Gastroesophageal sphincter (tissue), 4 donors: ENCODE measurements at places on chromosomes 7 and 10. TPM values are rescaled to one million over a fixed set of nuclear protein-coding genes. Genes with fewer than 3 reads are reported as not detected.

The SMKR1 gene
- not detected for total RNA-seq

The EZH2 gene
- 1.5 TPM for total RNA-seq

The ODAD2 gene
- total RNA-seq: 1.4 TPM

The PLCE1 gene
- 18.8 TPM for total RNA-seq

The C10orf105 gene
- 0.13 TPM for total RNA-seq

The OPALIN gene
- total RNA-seq: not detected

The NKX1-2 gene
- total RNA-seq: not detected

The NEUROD6 gene
- total RNA-seq: not detected

The VWDE gene
- 0.22 TPM for total RNA-seq

The ANKRD1 gene
- total RNA-seq: not detected

The TAF6 gene
- total RNA-seq: 42.8 TPM

The ADRB1 gene
- 1.8 TPM for total RNA-seq

The LIPM gene
- total RNA-seq: not detected

The GDF2 gene
- total RNA-seq: not detected

The PHKG1 gene
- not detected for total RNA-seq
